ENCODE measurements at places on chromosomes 7 and 10.

- no peak for DNase-seq
Observed at GRCh38 chr10:90958781-90959180, 37.9 kb upstream of the ANKRD1 start.

- DNase-seq = no peak
Observed at GRCh38 chr7:53094827-53095226, 59.4 kb downstream of the POM121L12 start.

DNA sequence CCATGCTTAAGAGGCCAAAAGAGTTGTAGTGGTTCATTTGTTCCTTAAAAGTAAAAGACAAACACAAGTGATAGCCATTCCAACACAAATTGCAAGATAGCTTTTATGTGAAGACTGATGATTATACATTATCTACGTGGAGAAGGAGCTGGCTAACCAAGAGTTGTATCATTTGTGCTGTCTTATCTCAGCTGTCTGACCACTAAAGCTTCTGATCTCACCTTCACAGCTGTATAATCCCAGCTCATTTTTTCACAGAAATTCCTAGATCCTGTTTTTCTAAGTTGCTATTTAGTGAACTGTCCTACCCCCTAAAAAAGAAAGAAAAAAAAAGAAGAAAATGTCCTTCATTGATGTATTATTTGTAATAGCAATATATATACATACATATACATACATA, 9.8 kb downstream of the USP6NL start:
- DNase-seq = no peak

- DNase-seq = no peak
Observed at GRCh38 chr10:101237982-101238731, 8.9 kb upstream of the LBX1 start.

GRCh38 chr7:44622342-44623151, 16.1 kb downstream of the OGDH start:
- peak; percentile 76 for DNase-seq

GRCh38 chr7:149595541-149595940, 97.9 kb upstream of the ZNF746 start:
- no peak for DNase-seq

GRCh38 chr10:62819141-62819920, 3.2 kb upstream of the EGR2 start:
- no peak for DNase-seq

DNA sequence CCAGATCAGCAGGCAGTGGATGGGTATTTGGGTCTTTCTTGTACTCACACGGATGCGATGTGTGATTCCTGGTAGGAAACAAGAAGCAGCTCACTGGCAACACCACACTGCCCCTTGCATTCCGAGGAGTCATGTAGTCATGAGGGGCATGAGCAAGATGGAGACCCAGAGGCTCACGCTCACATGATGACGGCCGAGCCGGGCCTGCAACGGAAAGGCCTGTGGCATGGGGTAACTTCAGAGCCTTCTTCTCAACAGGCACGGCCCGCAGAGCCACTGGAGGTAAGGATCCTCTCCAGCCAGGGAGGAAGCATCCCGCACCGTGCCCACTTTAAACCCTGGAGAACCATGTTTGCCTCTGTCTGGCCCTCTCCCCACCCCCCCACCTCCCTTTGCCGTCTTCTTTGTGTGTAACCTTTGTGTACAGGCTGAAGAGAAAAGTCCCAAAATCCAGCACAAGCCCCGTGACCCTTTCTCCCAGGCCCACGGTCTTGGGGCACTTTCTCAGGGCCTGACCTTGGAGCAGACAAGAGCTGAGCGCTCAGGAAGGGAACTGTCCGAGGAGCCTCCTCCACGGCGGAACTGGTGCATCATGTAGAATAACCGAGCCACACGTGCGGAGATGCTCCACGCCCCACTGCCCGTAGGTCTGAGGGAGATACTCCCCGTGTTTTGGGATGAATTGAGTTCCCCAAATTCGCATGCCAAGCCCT, 516.4 kb downstream of the DNAJB6 start:
- DNase-seq = no peak

GRCh38 chr10:29807163-29807806, 172.5 kb upstream of the SVIL start:
- DNase-seq = no peak

- no peak for DNase-seq
Observed at GRCh38 chr7:7577888-7578287, 11.2 kb downstream of the MIOS start.

- no peak for DNase-seq
Observed at GRCh38 chr7:150877536-150877935, 25.2 kb downstream of the AOC1 start.

DNA sequence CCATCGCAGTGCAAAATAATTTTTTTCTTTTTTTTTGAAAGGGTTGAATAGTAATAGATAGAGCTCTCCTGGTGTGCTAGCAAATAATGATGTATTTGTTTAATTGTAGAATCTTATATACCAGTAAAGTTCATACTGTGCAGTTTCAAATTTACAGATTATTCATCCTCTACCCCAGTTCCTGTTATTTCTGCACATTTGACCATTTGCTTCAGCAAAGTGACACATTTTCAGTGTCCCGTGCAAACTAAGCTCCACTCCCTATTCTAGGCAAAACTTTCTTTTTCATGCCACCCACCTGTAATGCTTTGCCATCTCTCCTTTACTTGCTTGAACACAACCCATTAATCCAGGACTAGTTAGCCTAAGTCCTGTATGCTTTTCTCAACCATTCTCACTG, 43.0 kb downstream of the SHOC2 start:
- no peak for DNase-seq

DNA sequence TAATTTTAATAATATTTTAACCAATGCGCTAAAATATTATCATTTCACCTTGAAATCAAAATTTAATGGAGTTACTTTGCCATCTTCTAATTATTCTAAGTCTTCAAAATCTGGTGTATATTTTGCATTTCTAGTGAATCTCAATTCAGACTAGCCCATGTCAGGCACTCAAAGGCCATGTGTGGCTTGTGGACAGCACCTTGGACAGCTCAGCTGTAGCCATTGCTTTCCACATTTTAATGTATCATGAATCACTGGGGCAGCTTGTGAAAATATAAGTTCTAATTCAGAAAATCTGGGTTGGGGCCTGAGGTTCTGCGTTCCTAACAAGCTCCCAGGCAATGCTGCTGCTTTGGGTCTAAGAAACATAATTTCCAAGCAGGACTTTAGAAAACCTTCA, 57.2 kb downstream of the MGAM2 start:
- DNase-seq = no peak

DNA sequence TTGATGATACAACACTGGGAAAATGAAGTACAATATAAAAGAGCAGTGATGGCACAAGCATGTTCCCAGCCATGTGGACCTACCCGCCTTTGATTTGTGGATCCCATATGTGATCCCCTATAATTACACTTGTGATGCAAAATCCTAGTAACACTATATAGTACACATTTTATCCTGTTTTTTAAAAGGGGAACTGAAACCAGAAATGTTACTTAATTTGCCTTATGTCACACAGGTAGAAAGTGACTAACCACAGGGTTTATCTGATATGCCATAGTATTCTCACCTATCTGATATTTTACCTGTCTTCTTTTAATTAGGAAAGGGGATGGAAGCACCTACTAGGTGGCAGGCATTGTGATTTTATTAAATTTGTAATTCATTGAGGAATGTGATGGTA, 35.0 kb downstream of the ARMC3 start:
- DNase-seq = no peak

DNA sequence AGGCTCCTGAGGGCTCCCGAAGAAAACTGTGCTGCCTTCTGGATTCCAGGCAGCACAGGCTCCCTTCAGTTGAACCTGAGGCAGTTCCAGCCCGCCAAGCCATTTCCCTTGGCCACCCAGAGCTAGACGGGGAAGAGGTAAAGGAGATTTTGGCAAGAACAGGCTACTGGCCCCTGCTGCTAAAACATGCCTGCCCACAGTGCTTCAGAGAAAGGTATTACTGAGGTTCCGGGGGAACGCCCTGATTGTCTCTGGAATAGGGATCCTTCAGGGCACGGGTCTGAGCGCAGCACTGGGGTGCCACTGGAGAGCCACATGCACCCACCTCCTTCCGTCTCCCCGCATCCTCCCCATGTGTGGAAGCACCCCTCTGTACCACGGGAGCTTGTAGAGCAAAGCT, 247.4 kb downstream of the BAMBI start:
- DNase-seq = no peak

DNA sequence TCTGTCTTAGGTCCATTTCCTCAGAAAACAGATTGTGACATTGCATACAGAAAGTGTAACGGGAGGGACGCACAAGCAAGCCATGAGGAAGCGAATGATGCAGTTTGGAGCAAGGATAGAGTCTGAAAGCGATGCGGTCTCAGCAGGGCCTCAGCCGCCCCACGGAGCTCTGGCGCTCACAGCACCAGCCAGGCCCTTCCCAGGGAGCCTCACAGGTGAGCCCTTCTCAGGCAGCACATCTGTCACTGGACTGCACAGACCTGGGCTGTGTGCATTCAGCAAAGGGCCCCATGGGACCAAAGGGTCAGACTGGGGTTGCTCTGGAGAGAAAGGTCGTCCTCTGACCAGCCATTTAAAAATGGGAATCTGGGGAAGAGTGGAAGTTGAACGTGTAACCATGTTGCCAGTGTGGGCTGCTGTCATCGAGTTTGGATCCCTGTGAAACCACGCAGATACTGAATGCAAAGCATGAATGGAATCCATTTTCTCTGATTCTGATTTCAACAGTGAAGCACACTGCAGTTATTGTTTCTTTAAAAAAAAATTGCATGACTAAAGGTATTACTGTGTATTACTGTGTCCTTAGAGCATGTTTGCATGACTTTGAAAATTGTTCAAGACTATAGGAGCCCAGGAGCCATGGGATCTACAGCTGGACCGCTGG, 350.0 kb upstream of the AKR1E2 start:
- no peak for DNase-seq

- DNase-seq = no peak
Observed at GRCh38 chr7:103989785-103990767, 618 bp upstream of the RELN start.

GRCh38 chr10:52066383-52066782, 247.7 kb upstream of the DKK1 start:
- DNase-seq = no peak

- DNase-seq = no peak
Observed at GRCh38 chr7:103706805-103707204, 260.8 kb upstream of the SLC26A5 start.

GRCh38 chr7:55593515-55594318, 21.4 kb upstream of the VOPP1 start:
- DNase-seq = peak; percentile 66

DNA sequence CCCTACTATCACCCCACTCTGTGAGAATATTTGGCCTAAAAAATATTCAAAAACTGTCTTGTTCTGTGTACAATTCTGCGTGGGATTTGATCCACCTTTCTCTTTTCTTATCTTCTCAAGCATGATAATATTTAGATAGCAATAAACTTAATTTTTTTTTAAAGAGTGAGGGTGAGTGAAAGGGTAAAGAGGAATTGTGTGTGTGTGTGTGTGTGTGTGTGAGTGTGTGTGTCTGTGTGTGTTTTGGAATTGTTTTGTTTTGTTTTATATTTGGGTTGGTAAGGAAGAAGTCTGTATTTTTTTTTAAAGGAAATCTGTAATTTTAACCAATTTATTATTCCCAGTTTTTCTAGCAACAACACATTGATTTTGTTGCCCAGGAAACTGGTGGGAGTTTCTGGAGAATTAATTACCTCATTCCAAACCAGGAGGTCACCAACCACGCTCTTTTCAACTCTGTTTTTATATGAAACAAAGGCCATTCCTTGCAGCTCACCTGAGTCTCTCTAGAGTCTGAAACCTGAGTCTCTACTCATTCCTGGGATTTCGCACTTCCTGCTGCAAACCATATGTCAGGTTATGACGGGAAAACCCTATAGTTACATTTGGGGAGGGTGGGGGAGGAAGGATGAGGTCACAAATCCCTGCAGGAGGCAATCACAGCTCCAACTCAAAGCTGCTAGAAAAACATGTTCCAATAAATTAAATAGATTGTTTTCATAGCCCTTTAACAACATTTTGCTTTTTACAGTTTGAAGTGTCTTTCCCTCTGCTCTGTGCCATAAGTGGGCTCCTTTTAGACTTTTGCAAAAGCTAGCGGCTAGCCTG, 38.1 kb upstream of the XPNPEP1 start:
- DNase-seq = no peak

DNA sequence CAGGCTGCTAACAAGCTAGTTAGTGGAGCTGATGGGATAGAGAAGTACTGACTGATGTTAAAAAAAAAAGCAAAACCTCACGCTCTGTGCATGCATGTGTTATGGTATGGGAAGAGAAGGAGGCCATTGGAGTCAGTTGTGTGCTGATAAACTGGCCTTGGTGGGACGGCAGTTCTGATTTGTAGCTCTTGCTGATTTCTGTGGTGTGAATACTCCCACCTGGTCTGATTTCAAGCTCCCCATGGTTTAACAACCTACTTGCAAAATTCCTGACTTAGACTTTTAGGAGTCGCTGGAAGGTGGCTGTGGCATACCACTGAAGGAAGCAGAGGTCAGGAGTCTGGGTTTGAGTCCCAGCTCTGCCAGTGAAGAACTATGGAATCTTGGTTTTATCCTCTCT, 15.2 kb downstream of the CAMK1D start:
- DNase-seq = no peak

- no peak for DNase-seq
Observed at GRCh38 chr7:44267719-44268421, 57.5 kb downstream of the CAMK2B start.

- peak; percentile 99 for DNase-seq
Observed at GRCh38 chr10:35126530-35127288, at the start of gene CREM. Gene CREM, plus strand, starts transcription at chr10:35126846. Its CDS starts 10,990 bp downstream, at chr10:35137836.

- DNase-seq = no peak
Observed at GRCh38 chr7:138359870-138360559, 100.0 kb upstream of the TRIM24 start.

DNA sequence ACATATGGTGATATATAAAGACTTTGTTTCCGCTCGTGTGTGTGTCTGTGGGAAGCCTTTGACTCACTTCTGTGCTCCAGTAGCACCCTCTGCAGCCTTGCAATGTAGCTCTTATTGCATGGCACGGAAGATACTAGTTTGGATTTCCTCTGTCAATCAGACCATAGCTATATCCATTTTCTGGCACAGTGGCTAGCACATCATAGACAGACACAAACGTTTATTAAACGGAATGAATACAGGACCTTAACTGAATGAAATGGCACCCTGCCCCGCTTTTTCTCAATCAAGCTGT, 124.0 kb upstream of the PTPN20 start:
- DNase-seq = peak; percentile 73

- no peak for DNase-seq
Observed at GRCh38 chr10:90420637-90421318, 437.1 kb downstream of the HTR7 start.

- no peak for DNase-seq
Observed at GRCh38 chr7:38615665-38616064, 15.5 kb downstream of the AMPH start.
